CD4-positive, alpha-beta T cell treated with Interleukin-6 for 4 hours (primary cell): ENCODE measurements at places on chromosomes 2 and 18.

DNA sequence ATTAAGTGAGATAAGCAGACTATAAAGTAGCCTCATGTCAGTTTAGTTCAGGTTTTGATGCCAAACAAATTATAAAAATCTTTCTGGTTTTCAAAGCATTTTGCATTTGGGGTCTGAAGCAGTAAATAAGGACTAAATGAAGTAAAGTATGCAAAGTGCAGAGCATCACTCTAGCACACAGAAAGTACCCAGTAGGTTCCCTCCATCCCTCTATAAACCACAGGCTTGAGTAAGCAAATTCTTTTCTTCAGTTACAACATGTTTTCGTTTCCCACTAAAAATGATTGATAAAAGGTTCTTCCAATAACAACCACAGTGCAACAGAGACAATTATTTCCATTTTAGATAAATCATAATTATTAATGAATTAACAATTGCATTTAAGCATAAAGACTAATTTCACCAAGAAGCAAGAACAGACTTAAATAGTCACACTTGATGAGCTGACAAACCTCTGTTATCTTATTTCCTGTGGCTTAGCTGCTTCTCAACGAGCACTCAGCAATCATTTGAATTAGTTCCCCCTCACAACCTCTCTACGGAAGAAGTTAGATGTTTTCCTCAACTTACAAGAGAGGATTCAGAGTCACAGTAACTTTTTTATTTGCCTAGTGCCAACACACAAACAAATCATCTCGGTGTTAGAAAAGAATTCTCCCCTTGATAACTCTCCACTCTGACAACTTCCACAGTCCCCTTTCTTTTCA is 249.8 kb downstream of the NBAS start:
- DNase-seq, result no peak

DNA sequence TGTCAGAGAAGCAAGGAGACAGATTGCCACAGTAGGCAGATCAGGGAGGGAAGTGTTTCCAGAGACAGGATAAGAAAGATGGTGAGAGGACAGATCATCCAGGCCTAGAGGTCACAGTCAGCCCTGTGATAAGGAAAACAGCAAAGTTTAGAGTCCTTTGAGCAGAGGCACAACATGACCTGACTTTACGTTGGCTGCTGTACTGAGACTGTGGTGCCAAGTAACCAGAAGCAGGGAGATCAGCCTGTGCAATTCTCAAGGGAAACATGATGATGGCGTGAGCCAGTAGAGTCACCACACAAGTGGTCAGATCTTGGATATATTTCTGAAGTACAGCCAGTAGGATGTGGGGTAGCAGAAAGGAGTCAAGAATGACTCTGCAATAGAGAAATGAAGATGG is 43.7 kb downstream of the SMC6 start:
- DNase-seq, result no peak

- no peak for DNase-seq
These were observed 541.5 kb downstream of the LRP1B start for GRCh38 chr2:141589314-141589713.

GRCh38 chr18:76506974-76507764 is 12.1 kb upstream of the ZNF516 start:
- no peak for DNase-seq

DNA sequence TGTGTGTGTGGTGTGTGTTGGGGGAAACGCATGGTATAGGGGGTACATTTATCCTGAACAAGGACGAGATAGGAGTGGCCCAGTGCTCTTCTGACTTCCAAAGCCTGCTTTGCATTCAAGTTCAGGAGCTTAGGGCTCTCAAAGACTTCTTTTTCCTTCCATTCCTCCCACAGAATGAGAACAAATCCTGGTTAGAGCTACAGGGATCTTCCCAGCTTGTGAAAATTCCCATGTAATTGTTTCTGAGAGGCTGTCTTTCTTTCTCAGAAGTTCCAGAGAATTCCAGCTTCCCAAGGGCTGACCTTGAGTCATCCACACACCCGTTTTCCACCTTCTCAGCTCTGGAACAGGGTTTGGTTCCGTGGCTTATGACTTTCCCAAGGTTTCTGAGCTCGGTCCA is 38.9 kb downstream of the FASTKD2 start:
- no peak for DNase-seq
